ENCODE measurements at places on chromosomes 7 and 10. TPM values are rescaled to one million over a fixed set of nuclear protein-coding genes. Genes with fewer than 3 reads are reported as not detected.

The CTBP2 gene
- total RNA-seq = 83.2 TPM

The HOXA3 gene
- 6.1 TPM for total RNA-seq

The PAPSS2 gene
- 63.9 TPM for total RNA-seq

The ZP3 gene
- total RNA-seq = 4.0 TPM

The SLC18A3 gene
- not detected for total RNA-seq

The PRPS1L1 gene
- total RNA-seq = not detected

The TACR2 gene
- total RNA-seq = 0.58 TPM

The PNLIPRP2 gene
- total RNA-seq = not detected

The COMTD1 gene
- 20.8 TPM for total RNA-seq

The CCDC172 gene
- total RNA-seq = not detected

The SYT15 gene
- not detected for total RNA-seq

The RTKN2 gene
- total RNA-seq = 0.29 TPM

The ICA1 gene
- 43.2 TPM for total RNA-seq

DNA sequence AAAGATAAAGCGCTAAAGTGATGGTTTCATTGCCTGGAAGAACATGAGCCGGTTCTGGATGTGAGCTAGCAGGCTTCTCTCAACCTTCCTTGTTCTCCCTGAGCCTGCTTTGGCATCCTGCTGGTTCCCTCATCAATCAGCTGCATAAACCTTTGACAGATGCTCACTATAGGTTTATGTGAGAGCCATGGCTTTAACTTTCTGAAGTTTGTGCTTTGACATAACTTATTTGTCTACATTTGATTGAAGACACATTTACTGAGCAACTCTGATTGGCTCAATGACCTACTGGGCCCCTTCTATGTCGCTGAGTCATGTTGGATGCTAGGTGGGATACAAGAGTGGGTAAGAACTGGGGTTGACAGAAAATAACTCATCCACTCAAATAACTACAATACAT, 192.0 kb downstream of the ADAM12 start:
- no peak for DNase-seq

DNA sequence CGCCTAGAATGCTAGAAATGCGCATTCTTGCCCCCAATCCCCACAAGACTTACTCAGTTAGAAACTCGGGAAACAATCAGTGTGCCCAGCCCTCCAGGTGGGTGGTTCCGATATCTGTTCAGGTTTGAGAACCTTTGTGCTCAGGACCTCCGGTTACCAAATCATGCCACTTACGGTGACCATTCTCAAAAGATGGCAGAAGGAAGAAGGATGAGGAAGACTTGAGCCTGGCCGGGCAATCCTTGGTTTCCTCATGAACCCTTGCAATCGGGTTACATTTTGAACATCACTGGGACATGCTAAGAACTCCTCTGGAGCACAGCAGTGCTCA, 52.1 kb downstream of the RBM17 start:
- no peak for DNase-seq

GRCh38 chr10:8042721-8043568, 11.5 kb upstream of the GATA3 start:
- no peak for DNase-seq

DNA sequence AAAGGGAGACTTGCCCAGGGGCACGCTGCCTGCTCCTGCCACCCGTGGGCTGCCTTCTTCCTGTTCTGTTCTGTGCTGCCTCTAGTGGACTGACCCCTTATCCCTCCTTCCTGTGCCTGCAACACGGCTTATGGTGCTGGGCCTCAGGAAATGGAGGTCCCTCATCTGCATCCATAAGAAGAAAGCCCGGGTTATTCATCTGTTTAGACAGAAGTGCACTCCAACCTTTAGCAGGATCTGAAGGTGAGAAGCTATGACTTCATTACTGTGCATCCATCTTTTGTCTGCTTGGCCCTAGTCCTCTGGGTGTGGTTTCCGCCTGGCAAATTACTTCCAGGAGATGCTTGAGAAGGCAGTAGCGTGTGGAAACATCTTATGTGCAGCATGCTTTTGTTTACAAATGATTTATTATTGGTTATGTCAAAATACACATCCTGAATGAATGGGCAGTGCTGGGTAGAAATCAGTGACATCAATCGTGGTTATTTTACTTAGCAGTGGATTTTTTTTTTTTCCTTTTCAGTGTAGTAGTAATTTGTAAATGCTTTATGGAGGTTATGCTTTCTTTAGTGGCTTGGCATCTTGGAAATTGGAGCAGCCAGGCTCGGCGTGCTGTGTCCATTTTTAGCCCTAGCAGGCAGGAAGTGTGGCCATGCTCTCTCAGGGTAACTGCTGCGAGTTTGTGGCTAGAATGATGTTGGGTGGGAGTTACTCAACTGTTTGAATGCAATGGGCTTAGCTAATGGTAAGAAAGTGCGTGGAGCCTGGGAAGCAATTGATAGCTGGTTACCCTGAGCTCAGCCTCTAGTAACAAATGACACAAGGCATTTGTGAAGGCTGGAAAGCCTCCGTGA, 12.7 kb downstream of the PTPRE start:
- no peak for DNase-seq

DNA sequence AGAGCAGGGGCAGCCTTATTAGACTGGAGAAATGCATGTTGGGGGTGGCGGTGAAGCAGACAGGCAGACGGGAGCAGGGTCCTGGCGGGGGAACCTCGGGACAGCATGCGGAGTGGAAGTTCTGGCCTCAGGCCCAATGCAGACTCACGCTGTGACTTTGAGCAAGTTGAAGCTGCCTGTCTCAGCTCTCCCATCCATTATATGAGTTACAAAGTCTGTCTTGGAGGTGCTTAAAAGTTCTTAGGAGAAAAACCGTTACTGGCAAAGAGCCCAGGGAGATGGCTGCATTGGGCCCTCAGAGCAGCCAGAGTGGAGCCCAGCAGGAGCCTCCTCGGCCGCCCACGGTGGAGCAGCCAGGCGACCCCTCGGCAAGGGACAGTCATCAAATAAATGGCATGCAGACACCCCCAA, 509.5 kb downstream of the PLXNA4 start:
- DNase-seq = no peak

GRCh38 chr10:24722676-24723385, 856 bp downstream of the ARHGAP21 start:
- no peak for DNase-seq

- no peak for DNase-seq
These were observed 74.9 kb upstream of the STEAP1B start for GRCh38 chr7:22574754-22575520.

DNA sequence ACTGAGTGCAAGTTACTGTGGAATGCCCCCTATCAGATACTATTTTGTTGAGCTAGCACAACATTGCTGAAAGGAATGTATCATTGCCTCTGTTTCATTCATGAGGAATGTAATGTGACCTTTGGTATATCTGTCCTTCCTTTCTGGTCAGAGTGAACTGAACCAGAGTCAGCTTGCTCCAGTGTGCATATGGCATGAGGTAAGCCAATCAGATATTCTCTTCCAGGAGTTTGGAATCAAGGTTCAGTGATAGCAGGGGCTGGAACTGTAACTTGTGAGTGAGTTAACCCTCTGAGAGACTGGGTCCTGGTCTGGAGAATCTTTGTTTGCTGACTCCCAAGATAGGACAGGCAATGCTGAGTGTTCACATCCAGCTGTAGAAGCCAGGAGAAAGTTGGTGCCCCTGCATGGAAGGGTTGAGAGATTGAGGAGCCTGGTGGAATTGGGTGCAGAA, 45.3 kb upstream of the OSBPL3 start:
- peak; percentile 37 for DNase-seq

DNA sequence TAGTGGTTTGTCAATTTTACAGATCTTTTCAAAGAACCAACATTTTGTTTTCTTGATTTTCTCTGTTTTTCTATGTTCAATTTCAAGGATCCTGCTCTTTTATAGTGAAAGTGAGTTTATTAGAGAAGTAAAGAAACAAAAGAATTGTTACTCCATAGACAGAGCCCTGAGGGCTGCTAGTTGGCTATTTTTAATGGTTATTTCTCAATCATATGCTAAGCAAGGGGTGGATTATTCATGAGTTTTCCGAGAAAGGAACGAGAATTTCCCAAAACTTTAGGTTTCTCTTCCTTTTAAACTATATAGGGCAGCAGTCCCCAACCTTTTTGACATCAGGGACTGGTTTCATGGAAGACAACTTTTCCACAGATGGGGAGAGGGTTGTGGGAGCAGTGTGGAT, 165.0 kb downstream of the CCSER2 start:
- DNase-seq = no peak

DNA sequence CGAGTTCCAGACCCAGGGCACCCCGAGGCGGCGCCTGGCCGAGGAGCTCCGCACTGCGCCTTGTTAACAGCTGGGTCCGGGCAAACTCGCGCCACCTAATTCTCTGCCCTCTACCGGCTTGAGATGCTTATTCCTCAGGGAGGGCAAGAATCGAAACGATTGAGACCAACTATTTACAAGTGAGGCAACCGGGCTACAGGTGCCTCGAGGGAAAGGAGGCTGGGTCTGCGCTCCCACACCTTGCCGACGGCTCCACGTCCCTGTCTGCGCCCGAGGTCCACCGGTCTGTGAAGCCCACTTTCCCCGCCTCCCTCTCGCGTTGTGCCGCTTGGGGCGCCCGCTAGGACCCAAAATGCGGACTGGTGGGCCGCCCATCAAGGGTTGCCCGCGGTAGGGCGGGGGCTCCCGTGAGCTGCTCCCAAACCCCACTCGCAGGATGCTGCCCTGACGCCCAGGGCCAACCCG, 527 bp downstream of the AKR1B1 start:
- DNase-seq = no peak

DNA sequence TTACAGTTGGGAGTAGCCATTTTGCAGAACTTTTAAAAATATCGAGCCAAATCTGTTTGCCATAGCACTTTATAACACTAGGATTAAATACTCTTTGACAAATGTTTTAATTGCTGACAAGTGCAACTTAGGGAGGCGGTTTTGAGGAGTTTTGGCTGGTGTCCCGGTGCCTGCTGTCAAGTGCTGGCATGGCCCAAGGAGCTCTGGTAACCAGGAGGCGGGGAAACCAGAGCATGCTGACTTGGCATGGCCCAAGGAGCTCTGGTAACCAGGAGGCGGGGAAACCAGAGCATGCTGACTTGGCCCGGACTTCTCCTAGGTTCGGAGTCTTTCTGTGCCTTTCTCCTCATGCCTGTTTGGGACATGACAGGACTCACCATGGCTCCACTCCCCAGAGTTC, 30.8 kb upstream of the ZNF32 start:
- no peak for DNase-seq

- no peak for DNase-seq
These were observed 14.7 kb downstream of the CDNF start for GRCh38 chr10:14822879-14823755.

- peak; percentile 16 for DNase-seq
These were observed 58.5 kb upstream of the FOXP2 start for GRCh38 chr7:114356133-114356532.

DNA sequence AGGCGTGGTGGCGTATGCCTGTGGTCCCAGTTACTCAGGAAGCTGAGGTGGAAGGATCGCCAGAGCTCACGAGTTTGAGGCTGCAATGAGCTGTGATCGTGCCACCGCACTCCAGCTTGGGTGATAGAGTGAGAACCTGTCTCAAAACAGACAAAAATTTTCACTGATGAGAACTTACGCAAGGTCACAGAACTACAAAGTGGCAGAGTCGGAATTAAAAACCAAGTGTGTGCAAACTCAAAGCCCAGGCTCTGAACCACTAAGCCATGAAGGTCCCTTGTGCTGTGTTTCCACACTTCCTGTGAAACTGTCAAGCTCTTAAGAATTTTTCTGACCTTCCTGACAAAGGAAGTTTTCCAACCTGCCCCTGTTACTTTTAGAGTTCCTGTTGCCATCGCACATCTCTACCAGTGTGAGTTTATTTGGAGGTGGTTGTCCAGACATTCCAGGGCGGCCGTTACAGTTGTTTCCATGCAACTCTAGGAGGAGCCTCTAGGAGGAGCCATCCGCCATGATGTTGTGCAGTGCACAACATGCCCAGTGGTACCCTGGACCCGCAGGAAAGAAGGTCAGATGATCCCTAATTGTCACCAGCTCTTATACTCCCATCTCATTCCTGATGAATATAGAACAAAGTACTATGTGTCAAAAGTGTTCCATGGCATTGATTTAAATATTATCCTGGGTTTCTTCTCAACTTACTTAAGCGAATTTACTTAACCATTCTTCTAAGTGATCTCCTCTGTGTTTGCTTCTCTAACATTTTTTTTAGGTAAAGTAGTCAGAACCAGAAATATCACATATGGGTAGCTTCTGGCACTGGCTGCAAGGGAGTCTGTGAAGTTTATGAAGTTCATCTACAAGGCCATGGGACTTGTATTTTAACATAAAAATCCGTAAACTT, 49.0 kb upstream of the LYZL1 start:
- no peak for DNase-seq

- no peak for DNase-seq
These were observed 83.6 kb downstream of the CD36 start for GRCh38 chr7:80721883-80722615.

GRCh38 chr7:114415064-114415989, 712 bp downstream of the FOXP2 start:
- DNase-seq = peak; percentile 0

DNA sequence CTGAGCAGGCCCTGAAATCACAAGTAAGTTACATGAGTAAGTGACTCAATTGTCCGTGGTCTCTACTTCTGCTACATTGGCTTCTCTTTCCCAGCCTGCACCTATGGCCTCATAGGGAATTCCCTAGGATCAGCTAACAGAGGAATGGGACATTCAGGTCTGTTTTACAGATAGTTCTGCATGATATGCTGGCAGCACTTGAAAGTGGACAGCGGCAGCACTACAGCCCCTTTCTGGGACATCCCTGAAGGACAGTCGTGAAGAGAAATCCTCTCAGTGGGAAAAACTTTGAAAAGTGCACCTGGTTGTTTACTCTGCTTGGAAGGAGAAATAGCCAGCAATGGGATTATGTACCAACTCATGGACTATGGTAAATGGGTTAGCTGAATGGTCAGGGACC, 293.1 kb upstream of the CACNA2D1 start:
- no peak for DNase-seq

- no peak for DNase-seq
These were observed 35.2 kb upstream of the CAV2 start for GRCh38 chr7:116464375-116464774.

- no peak for DNase-seq
These were observed 451.9 kb downstream of the GRID1 start for GRCh38 chr10:85914720-85915119.

GRCh38 chr7:377080-378040, 87.4 kb downstream of the FOXL3 start:
- DNase-seq = no peak

DNA sequence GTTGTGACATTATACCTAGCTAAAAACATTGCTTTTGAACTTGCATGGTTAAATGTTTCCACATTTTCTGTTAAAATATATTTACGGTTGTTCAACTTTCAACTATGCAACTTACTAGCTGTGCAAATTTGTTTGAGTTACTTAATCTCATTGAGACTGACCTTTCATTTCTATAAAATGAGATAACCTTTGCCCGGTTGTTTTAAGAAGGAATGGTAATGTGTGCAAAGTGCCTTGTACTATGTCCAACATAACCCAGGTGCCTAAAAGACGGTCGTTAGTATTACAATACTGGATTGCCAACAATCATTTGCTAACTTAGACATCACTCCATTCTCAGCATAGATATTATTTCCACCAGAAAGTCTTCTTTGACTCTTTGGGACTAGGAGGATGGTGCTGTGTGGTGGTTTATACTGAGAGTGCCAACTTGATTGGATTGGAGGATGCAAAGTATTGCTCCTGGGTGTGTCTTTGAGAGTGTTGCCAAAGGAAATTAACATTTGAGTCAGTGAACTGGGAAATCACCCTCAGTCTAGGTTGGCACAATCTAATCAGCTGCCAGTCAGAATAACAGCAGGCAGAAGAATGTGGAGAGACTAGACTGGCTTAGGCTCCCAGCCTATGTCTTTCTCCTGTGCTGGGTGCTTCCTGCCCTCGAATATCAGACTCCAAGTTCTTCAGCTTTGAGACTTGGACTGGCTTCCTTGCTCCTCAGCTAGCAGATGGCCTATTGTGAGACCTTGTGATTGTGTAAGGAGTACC, 85.2 kb upstream of the PDSS1 start:
- DNase-seq = no peak

GRCh38 chr7:158740657-158741293, 36.2 kb upstream of the NCAPG2 start:
- peak; percentile 90 for DNase-seq
